NCI-H526 (cell line): ENCODE measurements at places on chromosomes 6 and 20.

DNA sequence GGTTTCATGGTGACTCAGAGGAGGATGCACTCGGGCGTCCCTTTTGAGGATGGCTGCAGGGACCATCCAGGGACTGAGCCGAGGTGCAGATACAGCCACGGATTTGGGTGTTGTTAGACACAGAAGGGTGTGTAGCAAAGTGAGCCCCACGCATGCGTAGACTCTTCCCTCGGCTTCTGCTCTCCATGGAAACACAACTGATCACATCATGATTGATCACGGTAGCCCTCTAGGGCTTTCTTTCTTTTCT lies 606 bp upstream of the ULBP1 start:
- DNase-seq = peak; percentile 33

GRCh38 chr6:148398678-148399077 lies 56.0 kb downstream of the SASH1 start:
- no peak for DNase-seq

DNA sequence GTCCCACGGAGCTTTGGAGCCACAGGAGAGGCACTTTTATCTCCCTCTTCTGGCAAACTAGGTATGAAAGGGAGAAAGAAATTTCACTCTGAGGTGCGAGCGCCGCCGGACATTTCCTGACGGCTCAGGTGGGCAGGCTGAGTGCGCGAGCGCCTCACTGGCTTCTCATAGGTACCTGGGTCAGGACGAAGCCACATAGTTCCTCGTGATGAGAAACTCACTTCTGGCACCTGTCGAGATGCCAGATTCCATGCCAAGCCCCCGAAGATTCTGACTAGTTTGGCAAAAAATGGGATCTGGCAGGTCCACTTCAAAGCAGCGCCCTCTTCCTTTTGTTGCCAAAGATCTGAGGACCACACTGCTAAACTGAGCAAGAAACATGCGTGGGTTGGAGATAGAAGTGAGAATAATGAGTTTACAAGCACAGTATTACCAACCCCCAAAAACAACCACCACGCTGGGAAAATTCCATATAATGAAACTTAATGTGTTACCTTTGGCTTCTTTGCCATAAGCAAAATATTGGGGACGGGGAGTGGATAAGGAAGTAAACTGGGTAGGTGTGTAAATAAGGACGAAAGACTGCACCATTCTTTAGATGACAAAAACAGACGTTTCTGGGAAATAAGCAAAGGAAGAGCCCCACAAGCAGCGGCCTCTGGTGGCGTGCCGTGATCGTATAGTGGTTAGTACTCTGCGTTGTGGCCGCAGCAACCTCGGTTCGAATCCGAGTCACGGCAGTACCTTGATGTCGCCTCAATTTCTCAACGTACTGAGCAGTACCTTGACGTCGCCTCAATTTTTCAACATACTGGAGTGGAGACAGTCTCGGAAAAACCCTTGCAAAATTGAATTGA lies 89.8 kb upstream of the PRSS16 start:
- peak; percentile 50 for DNase-seq

DNA sequence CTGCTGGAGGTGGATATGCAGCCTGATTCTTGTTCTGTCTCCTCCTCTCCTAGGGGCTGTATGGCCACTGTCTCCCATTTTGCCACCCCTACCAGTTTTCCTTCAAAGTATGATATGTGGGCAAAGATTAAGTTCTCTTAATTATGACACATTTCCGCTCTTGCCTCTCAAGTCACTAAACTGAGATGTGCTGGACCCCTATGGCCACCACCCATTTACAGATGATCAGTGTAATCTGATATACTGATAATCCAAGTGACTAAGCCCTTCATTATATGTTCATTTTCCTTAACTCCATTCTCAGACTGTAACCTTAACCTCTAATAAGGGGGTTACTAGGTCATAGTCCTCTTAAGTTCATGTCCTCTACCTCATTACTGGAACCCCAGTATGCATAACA lies 711 bp upstream of the C20orf141 start:
- no peak for DNase-seq

DNA sequence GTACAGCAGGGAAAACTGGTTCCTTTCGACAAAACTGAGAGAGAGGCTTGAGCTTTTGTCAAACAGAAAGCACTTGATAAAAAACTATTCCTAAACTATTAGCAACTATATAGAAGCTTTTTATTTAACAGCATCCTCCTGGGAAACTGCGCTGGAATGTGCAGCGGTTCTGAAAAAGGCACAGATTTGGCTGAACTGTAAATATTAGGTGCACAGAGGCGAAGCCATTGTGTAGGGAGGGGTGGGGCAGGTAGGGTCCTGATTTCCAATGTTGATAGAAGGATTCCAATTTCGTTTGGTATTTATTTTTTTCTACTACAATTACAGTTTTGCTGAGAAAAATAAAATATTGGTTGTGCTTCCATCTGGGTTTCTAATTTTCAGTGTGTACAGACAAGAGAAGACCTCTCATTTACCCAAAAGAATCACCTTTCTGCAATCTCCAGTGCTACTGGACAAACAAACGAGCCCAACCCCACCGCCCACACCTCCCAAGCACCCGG lies 698 bp upstream of the SH3BGRL2 start:
- no peak for DNase-seq

DNA sequence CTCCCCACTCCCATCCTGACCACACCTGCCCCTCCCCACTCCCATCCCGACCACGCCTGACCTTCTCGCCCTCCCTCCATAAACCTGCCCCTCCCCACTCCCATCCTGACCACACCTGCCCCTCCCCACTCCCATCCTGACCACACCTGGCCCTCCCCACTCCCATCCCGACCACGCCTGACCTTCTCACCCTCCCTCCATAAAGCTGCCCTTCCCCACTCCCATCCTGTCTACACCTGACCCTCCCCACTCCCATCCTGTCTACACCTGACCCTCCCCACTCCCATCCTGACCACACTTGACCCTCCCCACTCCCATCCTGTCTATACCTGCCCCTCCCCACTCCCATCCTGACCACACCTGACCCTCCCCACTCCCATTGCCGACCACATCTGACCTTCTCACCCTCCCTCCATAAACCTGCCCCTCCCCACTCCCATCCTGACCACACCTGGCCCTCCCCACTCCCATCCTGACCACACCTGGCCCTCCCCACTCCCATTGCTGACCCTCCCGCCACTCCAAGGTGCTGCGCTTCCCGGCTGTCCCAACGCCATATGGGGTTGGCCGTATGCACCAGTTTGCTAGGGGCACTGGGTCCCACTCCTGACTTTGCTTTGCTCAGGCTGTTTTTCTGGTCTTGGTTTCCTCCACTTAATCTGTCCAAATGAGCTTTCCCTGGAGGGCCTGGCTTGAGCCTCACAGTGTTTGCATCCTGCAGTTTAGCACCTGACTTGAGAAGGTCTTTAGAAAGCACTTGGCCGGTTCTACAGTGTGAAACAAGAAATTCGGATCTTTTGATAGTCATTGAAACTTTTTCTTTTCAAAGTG lies 2.9 kb downstream of the KIF25 start:
- DNase-seq = no peak

DNA sequence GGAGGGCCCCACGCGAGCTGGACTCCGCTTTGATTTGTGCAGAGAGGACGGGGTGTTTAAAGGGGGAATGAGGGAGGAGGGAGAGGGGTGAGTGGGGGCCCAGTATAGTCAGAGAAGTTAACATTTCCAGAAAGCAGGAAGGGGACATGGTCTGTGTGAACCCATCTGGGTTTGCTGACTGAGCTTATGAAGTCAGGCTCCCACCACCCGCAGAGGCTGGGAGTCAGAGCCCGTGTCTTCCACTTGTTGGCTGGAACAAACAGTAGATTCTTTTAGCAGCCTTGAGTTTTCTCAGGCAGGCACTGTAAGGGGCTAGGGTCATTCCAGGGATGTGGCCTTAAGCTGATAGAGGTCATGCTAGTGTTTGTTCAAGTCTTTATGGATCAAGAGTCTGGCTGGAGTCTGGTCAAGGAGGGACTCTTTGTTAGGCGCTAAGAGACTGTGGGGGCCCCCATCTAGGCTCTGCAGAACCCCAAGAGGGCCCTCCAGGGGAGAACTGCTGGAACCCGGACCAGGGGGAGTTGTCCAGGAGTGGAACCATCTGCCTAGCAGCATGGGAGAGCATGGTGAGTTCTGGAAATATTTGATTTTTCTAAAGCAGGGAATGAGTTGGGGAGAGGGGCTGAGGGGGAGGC lies 31.1 kb upstream of the FOXQ1 start:
- DNase-seq = no peak

DNA sequence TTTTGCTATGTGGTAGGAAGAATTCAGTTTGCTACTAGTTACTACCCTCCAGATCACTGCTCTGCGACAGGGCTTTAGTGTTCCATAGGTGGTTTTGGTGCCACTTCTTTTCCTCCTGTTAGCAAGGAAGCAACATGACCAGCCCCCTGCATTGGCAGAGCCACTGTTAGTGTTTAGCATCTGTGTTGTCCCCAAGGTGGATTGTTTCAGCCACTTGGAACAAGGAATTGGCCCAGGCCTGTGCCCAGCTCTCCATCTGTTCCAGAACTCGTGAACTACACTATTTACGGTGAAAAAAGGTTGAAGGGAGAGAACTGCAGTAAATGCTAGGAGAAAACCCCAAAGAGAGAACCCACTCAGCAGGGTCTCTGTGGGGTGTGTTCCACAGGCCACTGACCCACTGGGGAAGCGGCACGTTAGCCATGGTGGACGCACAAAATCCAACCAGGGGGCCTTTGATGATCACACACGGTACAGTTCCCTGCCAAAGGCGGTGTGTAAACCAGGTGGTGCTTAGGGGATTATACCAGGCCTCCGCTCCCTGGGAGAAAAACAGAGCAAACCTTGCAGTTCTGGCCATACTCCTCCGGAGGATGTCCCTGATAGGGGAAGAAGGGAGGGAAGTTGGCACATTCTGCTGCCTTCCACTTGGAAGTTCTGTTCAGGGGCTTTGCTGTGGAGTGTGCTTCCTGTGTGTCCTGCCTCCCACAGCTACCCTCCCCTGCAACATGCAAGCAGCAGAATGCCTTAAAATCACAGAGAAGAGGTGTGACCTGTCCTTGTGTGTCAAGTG lies 72.3 kb downstream of the LYRM2 start:
- DNase-seq = no peak

GRCh38 chr6:119347466-119348095 lies 2.0 kb downstream of the MAN1A1 start:
- DNase-seq = peak; percentile 50

DNA sequence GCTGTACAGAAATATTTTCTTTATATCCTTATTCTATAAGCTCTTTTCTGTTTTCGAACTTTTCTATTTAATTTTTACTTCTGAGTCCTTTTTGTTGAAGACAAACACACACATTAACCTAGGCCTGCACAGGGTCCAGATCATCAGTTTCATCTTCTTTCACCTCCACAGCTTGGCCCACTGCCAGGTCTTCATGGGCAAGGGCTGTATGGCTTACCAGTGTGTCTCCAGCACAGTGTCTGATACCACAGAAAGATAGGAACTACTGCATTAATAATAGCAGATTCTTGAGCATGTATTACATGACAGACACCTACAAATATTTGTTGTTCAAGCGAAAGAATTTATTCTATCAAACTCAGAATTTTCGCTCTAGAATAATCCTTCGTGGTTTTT lies 24.4 kb downstream of the QKI start:
- DNase-seq = peak; percentile 7

- no peak for DNase-seq
Measured at GRCh38 chr6:45569210-45569945, 191.6 kb upstream of the SUPT3H start.

DNA sequence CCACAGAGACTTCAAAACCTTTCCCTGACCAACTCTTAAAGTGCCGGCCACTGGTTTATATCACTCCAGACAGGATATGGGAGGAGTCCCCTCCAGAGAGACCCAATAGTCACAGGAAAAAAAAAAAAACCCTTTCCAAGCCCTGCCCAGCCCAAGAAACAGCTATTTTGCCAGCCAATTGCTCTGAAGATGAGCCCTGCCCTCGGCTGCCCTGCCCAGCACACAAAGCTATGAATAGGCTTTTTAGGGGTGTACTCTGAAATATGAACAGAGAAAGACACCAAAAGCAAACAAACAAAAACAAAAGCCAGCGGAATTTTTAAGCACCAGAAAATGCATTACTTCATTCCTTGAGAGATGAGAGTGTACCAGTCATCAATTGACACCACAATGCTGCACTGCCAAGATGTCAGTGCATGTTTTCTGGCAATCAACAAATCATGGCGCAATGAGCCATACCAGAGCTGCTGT lies 275.1 kb downstream of the C6orf118 start:
- DNase-seq = no peak

GRCh38 chr6:148249679-148250375 lies 92.8 kb upstream of the SASH1 start:
- no peak for DNase-seq

- DNase-seq = peak; percentile 18
Measured at GRCh38 chr6:3252369-3252768, 6.4 kb upstream of the PSMG4 start.

DNA sequence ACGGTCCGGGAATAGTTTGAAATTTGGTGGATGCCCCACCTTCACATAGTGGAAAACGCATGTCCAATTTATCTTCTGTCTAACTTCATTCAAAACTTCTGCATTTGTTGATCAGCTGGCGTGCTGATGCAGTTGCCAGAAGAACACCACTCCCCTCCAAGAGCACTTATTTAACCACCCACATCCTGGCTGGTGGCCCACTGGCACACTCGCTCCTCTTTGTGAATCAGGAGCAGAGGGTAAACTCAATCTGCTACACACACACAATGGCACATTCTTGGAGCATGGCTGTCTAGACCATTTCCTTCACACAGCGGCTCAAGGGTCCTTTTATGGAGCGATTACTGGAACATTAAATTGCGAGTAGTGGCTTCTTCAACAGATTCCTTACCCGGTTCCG lies 55.1 kb upstream of the CEP162 start:
- no peak for DNase-seq

- no peak for DNase-seq
Measured at GRCh38 chr6:131013495-131013894, 49.5 kb downstream of the EPB41L2 start.

DNA sequence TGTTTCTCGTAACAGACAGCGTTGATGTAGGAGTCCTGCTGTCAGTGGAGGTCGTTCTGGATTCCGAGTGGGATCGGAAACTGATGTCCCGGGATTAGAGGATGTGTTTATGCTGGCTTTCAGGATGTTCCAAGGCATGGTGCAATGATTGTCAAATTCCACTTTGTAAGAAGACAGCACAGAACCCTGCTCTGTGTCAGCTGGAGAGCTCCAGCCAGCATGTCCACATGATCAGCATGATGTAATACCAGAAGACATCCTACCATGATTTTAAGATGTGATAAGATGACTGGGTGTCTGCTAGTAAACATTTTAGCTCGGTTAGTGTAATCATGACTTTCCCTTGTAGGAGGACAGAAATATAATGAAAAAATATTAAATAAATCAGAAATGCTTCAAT lies 20.3 kb downstream of the ENPP1 start:
- no peak for DNase-seq

DNA sequence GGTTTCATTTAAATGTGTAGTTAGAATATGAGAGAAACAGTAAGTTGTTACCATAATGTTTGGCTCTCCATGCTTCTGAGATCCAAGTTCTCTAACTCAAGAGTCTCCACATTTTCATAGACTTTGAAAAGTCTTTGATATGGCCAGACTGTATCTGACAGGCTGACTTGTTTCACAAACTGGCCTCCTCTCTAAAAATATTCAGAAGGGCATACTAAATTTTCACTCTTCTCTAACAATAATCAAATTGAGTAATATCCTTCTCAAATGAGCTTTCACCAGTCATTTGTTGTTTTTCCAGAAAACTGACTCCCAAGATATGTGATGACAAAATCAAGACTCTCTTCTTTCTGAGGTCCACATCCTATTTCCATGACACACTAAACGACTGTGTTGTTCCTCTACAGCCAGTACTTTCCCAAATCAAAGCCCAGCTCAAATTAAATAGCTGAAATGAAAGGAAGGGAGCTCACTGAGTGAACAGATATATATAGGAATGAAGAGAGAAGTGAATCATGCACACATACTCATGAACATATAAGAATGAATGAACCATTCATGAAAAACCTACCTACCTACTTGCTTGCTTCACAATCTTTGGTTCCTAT lies 15.1 kb downstream of the HIVEP2 start:
- no peak for DNase-seq
